GM23338 (cell line): ENCODE measurements at places on chromosomes 13 and 19.

- peak; percentile 44 for DNase-seq
These were observed 11.3 kb downstream of the LCP1 start for GRCh38 chr13:46170687-46171086.

GRCh38 chr19:4425537-4425936 is 23.1 kb downstream of the CHAF1A start:
- DNase-seq = no peak

- no peak for DNase-seq
These were observed 10.0 kb upstream of the VWA8 start for GRCh38 chr13:41970918-41971317.

GRCh38 chr13:22024381-22024994 is 353.6 kb downstream of the FGF9 start:
- DNase-seq = no peak

DNA sequence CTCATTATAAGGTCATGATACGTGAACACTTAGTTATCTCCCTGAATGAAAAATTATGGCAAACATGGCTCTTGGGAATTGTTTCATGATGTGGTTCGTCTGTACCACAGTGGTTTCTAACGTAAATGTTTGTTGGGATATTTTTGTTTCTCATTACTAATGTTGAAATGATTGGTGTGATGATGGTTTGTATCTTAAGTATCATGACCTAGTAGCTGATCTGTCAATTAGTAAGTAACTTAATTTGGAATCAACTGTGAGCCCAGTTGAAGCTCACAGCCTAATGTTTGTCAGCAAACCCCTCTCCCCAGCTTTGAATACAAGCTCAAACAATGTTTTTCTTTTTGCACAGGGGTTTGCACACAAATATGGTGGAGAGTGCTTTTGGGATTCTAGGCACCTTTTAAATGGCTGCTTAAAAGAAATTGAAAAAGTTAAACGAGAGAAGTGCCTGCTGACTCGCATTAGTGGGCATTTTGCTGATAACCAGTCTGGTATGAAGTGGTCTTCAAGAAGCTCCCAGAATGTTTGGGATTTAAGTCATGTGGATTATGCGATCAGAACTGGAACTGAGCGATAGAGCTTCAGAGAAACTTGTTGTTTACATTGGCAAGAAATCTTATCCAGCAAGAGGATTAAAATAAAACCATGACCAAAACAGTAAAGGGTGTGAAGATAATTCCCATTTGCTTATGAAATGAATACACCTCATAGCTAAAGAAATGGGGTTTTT is 68.2 kb downstream of the LMO7 start:
- no peak for DNase-seq

GRCh38 chr13:96650301-96650886 is 343.9 kb downstream of the OXGR1 start:
- no peak for DNase-seq

- no peak for DNase-seq
These were observed 809.3 kb downstream of the UQCRFS1 start for GRCh38 chr19:28403690-28404089.

DNA sequence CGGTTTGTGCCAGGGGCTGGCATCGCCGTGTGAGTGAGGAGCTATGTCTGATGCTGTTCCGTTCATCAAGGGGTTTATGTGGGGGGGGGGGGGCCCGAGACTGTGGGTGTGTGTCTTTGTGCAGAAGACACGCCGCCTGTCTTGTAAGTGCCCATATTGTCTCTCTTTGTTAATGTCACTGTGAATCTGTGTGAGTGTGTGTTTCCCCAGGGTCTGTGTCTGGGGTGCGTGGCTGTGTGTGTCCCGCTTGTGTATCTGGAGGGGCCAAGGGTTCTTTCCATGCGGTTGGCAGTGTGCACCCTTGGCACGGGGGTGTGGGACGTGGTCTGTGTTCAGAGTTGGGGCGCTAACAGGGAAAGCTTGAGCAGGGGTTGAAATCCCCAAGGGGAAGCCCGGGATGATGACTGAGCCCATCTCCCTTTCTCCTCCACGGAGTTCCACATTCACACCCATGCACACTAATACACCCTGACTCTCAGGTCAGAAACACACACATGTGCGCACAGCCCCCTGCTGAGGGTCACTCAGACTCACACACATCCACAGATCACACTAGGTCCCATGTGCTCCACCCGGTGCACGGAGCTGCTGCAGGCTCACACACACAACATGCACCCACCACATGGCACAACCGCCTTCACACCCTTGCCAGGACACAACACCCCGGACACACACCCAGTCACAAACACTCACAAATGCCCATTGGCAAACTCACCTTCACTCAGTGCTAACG is 1.8 kb downstream of the NCAN start:
- DNase-seq = no peak

GRCh38 chr13:65125236-65125635 is 2104.9 kb downstream of the PCDH9 start:
- DNase-seq = no peak
